ENCODE measurements at places on chromosomes 2 and 18.

- DNase-seq: no peak
Observed at GRCh38 chr2:174945601-174946260, 59.5 kb downstream of the CHN1 start.

GRCh38 chr18:4106407-4107033 lies 348.6 kb downstream of the DLGAP1 start:
- DNase-seq: no peak

- DNase-seq: no peak
Observed at GRCh38 chr18:79829136-79829854, 31.6 kb downstream of the KCNG2 start.

DNA sequence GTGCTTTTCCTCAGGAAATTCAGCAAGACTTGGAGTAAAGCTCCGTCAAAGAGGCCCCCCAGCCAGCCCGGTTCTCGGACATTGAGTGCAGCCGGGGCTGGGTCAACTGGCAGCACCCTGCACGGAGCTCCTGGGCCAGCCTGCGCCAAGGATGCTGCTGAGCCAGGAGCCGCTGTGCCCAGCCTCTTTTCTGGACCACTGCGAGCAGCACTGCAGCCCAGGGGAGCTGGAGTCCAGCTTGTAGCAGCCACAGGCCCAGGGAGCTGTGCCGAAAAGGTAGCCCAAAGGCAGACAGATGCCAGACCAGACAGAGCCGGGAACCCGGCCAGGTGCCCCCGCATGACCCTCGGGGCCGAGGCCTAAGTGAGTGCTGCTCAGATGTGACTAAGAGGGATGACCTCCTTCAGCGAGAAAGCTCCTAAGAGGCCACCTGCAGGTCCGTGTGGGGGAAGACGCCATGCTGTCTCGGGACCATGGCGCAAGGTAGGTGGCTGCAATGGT lies 7.3 kb downstream of the CLHC1 start:
- no peak for DNase-seq

DNA sequence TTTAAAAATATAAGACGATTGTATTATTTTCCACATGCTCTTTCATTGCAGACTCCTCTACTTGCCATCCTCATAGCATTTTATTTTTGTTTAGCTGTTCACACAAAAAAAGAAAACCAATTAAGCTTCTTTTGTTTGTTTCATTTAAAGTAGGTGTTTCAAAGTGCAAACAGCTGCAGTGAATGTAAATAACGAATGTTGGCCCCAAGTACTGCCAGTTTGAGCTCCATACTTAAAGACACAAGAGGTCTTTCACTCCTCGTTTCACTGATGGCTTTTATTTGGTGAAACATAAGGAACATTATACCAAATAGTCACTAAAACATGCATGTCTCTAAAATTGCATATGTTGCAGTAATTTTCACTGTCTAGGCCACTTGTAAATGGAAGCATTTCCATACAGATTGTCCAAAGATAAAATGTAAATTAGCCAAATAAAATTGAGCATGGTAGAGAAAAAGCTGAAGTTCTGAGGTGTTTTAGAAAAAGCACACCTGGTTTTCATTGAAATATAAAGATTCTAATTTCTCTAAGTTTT lies 253.4 kb downstream of the TMX3 start:
- no peak for DNase-seq

DNA sequence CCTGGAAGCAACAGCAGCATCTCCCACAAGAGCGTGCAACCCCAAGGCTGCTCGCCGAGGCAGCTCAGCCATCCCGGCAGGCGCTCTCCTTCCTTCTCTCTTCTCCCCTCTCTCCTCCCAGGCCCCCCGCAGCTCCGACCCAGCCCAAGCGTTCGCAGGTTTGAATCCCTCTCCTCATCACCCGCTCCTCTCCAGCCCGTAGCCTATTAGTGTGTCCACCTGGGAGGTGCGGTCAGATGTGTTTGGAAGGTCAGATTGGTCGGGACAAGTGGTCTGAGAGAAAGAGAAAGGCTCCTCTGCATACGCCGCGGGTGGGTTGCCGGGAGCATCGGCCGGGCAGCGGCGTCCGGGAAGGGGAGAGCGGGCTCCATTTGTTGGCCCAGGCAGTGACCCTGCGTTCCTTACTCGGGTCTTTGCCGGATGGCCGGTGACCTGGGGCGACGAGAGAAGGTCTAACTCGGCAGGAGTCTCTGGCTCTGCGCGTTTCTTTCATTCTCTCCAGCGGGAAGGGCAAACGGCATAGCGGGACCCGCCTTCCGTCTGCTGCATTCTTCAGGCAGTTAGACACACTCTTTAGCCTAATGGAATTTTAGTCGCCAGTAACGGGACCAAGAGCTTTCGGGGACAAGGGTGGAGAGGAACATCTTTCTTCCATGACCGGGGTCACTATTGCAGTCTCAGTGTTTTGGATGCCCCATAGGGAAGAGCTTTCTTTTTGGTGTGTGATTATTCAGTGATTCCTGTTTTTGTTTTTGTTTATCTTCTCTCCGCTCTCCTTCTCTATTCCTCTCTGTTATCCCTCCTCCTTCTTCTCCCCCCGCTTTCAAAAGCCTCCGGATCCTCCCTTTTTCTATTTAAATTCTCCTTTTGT lies 1.1 kb upstream of the TMEFF2 start:
- DNase-seq: no peak

DNA sequence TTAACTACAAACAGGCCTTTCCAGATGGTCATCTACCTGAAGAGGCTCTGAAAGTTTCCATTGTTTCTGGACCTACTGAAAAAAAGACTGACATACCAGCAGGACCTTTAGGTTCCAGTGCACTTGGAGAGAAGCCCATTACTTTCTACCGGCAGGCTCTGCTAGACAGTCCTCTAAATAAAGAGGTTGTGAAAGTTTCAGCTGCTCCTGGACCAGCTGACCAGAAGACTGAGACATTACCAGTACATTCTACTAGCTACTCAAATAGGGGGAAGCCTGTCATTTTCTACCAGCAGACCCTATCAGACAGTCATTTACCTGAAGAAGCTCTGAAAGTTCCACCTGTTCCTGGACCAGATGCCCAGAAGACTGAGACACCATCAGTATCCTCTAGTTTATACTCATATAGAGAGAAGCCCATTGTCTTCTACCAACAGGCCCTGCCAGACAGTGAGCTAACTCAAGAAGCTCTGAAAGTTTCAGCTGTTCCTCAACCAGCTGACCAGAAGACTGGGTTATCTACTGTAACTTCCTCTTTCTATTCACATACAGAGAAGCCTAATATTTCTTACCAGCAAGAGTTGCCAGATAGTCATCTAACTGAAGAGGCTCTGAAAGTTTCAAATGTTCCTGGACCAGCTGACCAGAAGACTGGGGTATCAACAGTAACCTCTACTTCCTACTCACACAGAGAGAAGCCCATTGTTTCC lies 65.8 kb downstream of the ALMS1 start:
- no peak for DNase-seq

- DNase-seq: no peak
Observed at GRCh38 chr2:1541819-1542475, 128.7 kb downstream of the TPO start.

- DNase-seq: no peak
Observed at GRCh38 chr2:1681323-1682180, 62.8 kb downstream of the PXDN start.

DNA sequence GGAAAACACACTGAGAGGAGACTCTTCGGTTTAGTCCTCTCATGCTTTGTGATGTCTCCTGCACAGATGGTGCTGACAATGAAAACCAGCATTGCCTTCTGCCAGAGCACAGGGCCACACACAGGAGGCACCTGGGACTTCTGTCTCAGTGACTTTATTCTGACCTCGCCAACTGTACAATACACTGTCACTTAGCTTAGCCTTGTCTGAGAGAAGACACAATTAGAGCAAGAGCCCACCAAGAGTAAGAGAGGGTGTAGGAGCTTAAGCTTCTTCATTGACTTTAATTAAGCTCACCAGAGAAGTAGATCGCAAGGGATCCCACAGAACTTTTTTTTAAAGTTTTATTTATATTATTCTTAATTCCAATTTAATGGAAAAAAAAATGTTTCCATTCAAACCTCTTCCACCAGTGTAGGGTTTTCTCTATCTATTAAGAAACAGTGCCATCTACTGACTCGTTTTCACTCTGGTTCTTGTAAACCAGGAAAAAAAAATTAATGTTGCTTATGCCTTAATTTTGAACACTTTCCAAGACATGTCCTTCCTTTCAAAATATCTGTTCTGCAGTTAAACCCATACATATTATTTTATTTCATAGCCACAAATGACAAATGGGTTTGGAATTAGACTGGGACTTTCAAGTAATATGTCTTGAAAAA lies 42.4 kb upstream of the DDX18 start:
- peak; percentile 29 for DNase-seq

DNA sequence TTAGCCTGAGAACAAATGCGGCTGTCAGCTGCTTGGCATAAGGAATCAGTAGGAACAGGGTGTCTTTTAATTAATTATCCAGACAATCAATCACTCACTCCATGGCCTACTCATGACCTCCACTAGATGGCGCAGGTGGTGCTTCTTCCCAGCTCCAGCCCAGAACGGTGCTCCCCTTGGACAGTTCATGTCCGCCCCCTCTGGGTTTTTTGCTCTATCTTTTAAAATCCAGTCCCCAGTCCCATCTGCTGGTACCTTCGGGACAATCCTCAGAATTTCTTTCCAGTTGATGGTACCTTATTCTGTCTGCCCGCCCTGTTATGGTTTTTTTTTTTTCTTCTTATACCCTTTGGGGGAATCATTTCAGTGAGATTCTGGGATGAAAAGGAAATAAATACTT lies 99.8 kb downstream of the CACNB4 start:
- DNase-seq: peak; percentile 23

- no peak for DNase-seq
Observed at GRCh38 chr18:69580107-69580506, 179.4 kb downstream of the DOK6 start.

- DNase-seq: no peak
Observed at GRCh38 chr2:152418688-152419087, 83.7 kb downstream of the FMNL2 start.

DNA sequence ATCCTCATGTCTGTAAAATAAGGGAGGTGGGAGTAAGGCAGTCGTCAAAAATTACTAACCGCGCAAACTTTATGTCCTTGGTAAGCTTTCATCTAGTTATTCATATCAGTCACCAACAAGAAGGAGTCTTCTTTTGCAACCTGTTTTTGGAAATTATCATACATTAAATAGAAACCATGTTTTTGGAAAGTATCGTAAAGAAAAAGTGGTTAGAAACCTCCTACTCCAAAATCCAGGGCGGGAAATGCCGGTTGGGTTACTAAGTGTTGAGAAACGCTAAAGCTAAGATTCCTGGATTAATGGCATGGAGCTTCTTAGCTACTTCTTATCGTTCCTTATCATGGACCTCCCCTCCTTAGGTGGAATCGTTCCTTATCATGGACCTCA lies 778 bp downstream of the BBS5 start:
- DNase-seq: no peak

GRCh38 chr2:186459009-186459408 lies 27.1 kb upstream of the ZC3H15 start:
- peak; percentile 23 for DNase-seq

GRCh38 chr2:217647925-217648324 lies 354.9 kb downstream of the TNS1 start:
- no peak for DNase-seq

GRCh38 chr2:192969055-192969454 lies 774.3 kb upstream of the TMEFF2 start:
- DNase-seq: no peak

DNA sequence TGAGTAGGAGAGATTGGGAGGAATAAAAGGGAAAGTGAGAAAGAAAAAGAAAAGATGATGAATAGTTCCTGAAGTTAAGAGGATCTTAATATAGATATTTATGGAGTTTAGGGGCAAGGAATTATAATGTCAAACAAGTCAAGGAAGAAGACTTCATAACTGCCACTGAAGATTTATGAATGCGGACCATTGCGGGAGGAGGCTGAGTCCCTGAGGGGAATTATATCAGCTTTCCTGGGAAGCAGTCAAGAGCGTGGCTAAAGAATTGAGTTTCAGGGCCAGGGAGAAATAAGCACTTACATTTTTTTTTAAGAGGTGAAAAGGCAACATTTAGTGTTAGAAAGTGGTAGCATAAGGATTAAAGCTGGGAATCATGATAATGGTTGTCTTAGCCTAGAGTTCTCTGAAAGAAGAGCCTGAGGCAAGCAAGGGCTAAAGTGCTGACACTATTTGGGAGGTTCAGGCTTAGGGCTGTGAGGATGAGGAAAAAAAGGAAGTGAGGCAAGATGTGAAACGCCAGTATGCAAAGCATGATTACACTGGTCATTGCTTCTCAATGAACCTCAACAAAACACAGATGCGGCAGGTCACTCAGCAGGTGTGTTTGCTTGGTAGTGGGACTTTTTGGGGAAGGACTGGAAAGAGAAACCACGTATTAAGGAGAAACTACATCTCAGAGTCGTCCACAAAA lies 217.1 kb downstream of the SLC4A3 start:
- DNase-seq: no peak

- peak; percentile 56 for DNase-seq
Observed at GRCh38 chr2:55590810-55591440, 26.5 kb downstream of the PPP4R3B start.

DNA sequence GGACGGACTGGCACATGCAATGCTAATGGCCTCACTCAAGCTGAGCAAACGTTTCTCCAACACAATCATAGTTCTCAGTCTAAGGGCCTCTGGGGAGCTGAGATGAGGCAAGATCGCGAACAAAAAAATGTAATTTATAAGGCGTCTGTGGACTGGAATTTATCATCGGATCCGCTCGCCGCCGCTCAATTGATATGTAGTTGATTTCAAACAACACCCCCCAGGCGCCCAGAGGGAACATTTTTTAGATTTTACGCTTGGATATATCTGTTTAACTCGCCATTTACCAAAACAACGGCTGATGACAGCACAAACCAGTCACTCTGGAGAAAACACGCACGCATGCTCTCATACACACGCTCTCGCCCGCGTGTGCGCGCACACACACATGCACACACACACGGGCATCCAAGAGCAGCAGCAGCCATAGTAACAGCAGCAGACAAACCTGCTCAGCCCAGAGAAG lies 335.8 kb downstream of the SMAD2 start:
- no peak for DNase-seq

GRCh38 chr2:28956890-28957289 lies 24.2 kb upstream of the TOGARAM2 start:
- DNase-seq: no peak

- peak; percentile 11 for DNase-seq
Observed at GRCh38 chr2:219713110-219713509, 85.7 kb downstream of the SLC4A3 start.

All from NCI-H446 treated with DMSO at 0.1 percent for 48 hours (cell line).